CD4-positive, alpha-beta T cell treated with Interleukin-15 for 4 hours (primary cell): ENCODE measurements at places on chromosomes 5 and 9.

DNA sequence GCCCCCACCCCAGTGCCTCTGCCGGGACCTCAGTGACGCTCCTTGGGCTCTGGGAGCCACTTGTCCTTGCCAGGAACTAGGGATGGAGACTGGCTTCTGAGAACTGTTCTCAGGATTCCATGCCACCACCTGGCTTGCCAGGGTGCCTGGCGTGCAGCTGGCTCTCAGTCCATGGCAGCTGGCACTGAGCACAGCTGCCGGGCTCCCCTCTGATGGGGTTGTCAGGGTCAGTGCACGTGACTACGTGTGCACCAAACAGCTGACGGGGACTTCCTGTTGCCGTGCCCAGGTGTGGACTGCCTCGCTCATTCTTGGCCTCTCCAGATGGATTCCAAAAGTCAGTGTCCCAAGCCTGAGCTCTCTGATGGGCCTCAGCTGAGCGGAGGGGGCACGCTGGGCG, 9.4 kb downstream of the KCNT1 start:
- DNase-seq: no peak

DNA sequence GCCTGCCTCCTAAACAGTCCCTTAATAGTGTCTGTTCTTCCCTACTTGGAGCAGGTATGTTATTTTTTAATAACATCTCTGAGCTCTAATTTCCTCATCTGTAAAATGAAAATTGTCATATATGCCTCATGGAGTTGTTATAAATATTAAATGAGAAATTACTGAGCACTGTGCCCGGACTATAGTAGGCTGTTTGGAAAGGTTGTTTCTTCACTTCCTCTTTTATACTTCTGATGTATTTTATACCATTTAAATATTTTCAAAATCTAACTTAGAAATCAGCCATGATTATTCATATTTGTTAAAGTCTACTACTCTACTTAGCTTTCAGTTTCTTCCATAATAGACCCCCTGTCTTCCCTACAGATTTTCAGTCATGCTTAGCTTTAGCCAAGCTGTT, 30.5 kb upstream of the HAPLN1 start:
- no peak for DNase-seq

GRCh38 chr5:36442796-36443195, 141.1 kb upstream of the RANBP3L start:
- no peak for DNase-seq

- DNase-seq: no peak
These were observed 63.7 kb downstream of the DENND4C start for GRCh38 chr9:19294219-19294618.

DNA sequence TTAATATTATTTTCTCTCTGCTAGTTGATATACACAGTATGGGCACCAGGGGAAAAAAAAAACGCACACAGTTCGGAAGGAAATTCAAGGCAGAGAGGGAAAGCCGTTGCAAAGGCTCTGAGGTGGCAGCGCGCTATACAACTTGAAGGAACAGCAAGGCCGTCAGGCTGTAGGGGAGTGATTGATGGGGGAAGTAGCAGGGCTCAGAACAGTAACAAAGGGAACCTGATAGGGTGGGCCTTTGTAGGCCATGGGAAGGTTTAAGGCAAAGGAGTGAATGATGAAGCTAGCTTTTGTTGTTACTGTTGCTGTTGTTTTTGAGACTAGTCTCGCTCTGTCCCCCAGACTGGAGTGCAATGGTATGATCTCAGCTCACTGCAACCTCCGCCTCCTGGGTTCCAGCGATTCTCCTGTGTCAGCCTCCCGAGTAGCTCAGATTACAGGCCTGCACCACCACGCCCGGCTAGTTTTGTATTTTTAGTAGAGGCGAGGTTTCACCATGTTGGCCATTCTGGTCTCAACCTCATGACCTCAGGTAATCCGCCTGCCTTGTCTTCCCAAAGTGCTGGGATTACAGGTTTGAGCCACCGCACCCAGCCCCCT, 27.0 kb downstream of the AQP7 start:
- DNase-seq: no peak

DNA sequence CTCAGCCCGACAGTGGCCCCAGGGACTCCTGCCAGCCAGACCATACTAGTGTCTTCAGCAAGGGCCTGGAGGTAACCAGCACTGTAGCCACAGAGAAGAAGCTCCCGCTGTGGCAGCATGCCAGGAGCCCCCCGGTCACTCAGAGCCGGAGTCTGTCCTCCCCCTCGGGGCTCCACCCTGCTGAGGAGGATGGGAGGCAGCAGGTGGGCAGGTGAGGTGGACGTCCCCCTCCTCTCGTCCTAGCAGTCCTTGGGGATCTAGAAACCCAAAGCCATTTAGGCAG, 28.0 kb upstream of the LRRC14B start:
- no peak for DNase-seq

GRCh38 chr5:150545246-150545645, 37.3 kb downstream of the NDST1 start:
- DNase-seq: no peak
